Peyer's patch (tissue), 4 donors: ENCODE measurements at places on chromosomes 13 and 19. TPM values are rescaled to one million over a fixed set of nuclear protein-coding genes. Genes with fewer than 3 reads are reported as not detected.

SIAH3 gene
- not detected for total RNA-seq

DNA sequence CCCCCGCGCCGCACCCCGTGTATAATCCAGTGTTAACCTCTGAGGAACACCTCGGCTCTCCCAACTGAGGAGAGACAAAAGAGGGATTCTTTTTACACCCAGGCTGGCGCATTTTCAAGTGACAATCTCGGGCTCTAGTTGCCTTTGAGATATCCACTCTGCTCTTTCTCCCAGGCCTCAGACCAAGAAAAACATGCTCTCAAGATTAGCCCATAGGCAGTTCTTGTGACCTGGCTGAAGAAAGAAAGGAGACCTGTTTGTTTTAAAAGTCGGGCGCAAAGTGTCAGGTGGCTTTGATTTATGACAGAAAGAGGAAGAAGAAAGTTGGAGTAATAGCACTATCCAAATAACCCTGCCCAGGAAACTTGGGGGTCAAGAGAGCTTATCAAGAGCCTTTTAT is 27.3 kb downstream of the SHISA2 start:
- no peak for DNase-seq

CERS1 gene
- not detected for total RNA-seq

APOC4 gene
- total RNA-seq = not detected

DBP gene
- 22.9 TPM for total RNA-seq

ZNF534 gene
- not detected for total RNA-seq
